ENCODE measurements at places on chromosomes 4 and X. TPM values are rescaled to one million over a fixed set of nuclear protein-coding genes. Genes with fewer than 3 reads are reported as not detected.
A peak's percentile ranks its signal among the peaks of the same experiment; 100 is the strongest.

GRCh38 chr4:152117933-152118507, 357.2 kb upstream of the GATB start:
- H3K27me3 ChIP-seq, result no peaks in the 10 kb centered on the region
- no peak overlapping the region for H3K27ac ChIP-seq
- no peaks in the 10 kb centered on the region for H3K36me3 ChIP-seq
- no peak for DNase-seq
- no peak overlapping the region for H3K4me3 ChIP-seq
- H3K4me1 ChIP-seq, result peaks cover 37% of the 10 kb centered on the region

- H3K27me3 ChIP-seq, result no peaks in the 10 kb centered on the region
- no peaks in the 10 kb centered on the region for H3K36me3 ChIP-seq
- H3K4me3 ChIP-seq, result no peak overlapping the region
- H3K27ac ChIP-seq, result no peak overlapping the region
- DNase-seq, result no peak
These were observed 22.1 kb downstream of the STAP1 start for GRCh38 chr4:67580577-67580976.

DNA sequence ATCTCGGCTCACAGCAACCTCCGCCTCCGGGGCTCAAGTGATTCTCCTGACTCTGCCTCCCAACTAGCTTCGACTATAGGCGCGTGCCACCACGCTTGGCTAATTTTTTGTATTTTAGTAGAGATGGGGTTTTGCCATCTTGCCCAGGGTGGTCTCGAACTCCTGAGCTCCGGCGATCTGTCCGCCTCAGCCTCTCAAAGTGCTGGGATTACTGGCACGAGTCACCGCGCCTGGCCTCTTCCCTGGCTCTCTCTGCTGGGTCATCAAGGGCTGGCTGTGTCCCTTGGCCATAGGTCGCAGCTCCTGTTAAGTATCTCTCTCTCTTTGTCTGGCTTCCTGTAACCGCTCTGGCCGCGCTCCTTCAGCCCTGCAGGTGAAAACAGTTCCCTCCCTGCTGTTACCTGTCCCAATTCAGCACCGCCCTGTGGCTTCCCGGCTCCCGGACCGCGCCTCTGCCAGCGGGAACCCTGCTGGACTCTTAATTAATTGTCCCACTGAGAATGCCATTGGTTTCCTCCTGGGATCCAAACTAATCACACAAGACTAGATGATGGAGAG, 1.3 kb upstream of the RGS12 start:
- H3K27ac ChIP-seq, result no peak overlapping the region
- peaks cover 7% of the 10 kb centered on the region for H3K27me3 ChIP-seq
- peaks cover 6% of the 10 kb centered on the region for H3K4me1 ChIP-seq
- DNase-seq, result no peak

DNA sequence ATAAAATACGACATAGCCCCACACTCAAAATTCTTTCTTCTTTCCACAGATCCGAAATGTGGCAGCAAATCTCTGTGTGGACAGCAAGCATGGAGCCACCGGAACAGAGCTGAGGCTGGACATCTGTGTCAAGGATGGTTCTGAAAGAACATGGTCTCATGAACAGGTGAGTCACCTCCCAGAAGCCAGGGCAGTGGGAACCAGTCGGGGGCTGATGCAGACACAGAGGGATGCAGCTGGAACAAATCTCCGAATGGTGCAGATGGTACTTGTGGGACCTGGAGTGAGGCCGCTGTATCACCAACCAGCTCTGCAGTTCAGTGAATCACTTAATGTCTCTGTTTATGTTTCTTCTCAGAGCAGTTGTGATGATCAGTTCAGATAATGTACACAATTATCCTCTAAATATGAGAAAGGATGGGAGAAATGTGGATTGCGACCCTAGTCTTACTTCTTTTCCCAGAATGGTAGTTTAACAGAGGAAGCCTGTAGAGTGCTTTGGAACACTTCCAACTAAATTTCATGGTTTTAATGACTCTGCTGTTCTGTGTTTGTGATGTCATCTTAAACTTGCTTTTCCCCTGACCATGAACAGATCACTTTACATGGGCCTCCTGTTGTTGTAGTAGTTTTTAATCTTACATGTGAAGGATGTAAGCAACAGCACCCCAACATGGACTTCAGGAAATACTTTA, 159.3 kb upstream of the GALNT7 start:
- no peaks in the 10 kb centered on the region for H3K4me1 ChIP-seq
- H3K4me3 ChIP-seq, result no peak overlapping the region
- no peaks in the 10 kb centered on the region for H3K27me3 ChIP-seq
- no peaks in the 10 kb centered on the region for H3K36me3 ChIP-seq
- no peak overlapping the region for H3K27ac ChIP-seq

- H3K4me1 ChIP-seq, result no peaks in the 10 kb centered on the region
- no peaks in the 10 kb centered on the region for H3K36me3 ChIP-seq
- no peak overlapping the region for H3K27ac ChIP-seq
- DNase-seq, result no peak
- H3K27me3 ChIP-seq, result no peaks in the 10 kb centered on the region
These were observed 13.7 kb upstream of the AREG start for GRCh38 chr4:74431113-74431826.

DNA sequence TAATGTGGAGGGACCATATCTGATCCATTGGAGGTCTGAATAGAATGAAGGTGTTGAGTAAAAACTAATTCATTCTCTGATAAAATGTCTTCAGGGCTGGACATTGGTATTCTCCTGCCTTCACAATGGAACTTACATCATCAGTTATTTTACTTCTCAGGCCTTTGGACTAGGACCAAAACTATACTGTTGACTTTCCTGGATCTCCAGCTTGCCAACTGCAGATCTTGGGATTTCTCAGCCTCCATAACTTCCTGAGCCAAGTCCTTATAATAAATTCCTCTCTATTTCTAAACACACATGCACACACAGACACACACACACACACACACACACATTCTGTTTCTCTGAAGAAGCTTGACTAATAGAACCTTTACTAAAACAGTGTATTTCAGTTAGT, 1858.6 kb upstream of the ADGRL3 start:
- no peak overlapping the region for H3K4me3 ChIP-seq
- no peak for DNase-seq
- H3K27me3 ChIP-seq, result no peaks in the 10 kb centered on the region
- no peak overlapping the region for H3K27ac ChIP-seq
- no peaks in the 10 kb centered on the region for H3K36me3 ChIP-seq
- no peaks in the 10 kb centered on the region for H3K4me1 ChIP-seq

DNA sequence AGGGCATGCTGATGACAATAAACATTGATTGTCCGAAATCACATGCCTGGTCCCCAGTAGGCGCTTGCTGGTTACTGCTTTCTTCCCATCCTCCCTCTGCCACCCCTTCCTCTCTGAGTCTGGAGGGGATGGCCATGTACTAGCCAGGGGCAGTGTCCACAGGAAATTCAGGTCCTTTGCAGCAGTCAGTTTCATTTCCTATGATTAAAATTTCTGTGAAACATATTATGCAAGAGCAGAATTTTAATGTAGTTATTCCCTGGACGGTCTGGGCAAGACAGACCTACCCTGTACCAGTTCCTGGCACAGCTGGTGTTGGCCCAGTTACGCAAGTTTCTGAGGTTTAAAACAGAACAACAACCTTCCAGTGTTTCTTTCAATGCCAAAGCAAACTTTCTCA, 28.2 kb upstream of the TLR2 start:
- no peaks in the 10 kb centered on the region for H3K27me3 ChIP-seq
- no peak overlapping the region for H3K27ac ChIP-seq

- no peak for DNase-seq
- H3K4me3 ChIP-seq, result no peak overlapping the region
These were observed 14.5 kb upstream of the ENPP6 start for GRCh38 chr4:184232202-184232601.

- peak; percentile 99 for DNase-seq
- H3K27ac ChIP-seq, result peak within 1 kb of the TSS; percentile 77
- peaks cover 22% of the 10 kb centered on the region for H3K4me1 ChIP-seq
These were observed at the start of gene COMMD8 for GRCh38 chr4:47463235-47463956. Gene COMMD8, minus strand, starts transcription at chr4:47463702. Its CDS starts 51 bp downstream, at chr4:47463651.

DNA sequence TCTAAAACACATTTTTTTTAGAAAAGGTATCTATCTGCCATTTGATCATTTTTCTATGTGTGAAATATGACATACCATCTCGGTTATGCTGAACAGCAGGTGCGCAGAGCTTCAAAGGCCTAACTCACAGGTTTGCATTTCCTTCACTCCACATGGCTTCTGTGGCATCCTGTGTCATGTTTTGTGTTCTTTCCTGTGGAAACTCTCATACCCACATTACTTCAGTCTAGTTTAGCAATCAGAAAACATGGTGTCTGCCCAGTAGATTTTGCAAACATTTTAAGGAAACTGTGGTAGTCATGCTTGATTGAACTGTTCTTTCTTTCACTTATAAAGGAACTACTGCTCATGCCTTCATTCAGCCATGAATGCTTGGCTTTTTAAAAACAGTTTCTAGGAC, 11.3 kb upstream of the ARAP2 start:
- no peaks in the 10 kb centered on the region for H3K27me3 ChIP-seq
- H3K36me3 ChIP-seq, result no peaks in the 10 kb centered on the region
- peaks cover 40% of the 10 kb centered on the region for H3K4me1 ChIP-seq
- no peak overlapping the region for H3K4me3 ChIP-seq

DNA sequence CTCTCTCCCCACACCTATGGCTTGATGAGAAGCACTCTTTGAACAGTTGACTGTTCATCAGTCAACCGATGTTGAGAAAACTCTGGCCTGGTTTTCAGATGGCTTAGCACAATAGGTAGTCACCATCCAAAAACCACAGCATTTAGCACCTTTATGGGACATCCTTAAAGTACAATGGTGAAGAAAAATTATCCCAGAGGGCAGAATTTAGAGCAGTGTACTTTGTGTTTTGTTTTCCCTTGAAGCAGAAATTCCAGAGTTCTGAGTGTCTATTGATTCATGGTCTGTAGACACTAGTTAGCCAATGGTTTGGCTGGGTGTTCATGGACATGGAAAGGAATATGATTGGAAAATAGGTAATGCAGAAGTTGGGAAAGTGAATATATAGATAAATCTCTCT, 487.0 kb downstream of the PDHA2 start:
- DNase-seq, result no peak
- H3K36me3 ChIP-seq, result no peaks in the 10 kb centered on the region
- no peak overlapping the region for H3K4me3 ChIP-seq
- no peaks in the 10 kb centered on the region for H3K27me3 ChIP-seq
- no peaks in the 10 kb centered on the region for H3K4me1 ChIP-seq

DNA sequence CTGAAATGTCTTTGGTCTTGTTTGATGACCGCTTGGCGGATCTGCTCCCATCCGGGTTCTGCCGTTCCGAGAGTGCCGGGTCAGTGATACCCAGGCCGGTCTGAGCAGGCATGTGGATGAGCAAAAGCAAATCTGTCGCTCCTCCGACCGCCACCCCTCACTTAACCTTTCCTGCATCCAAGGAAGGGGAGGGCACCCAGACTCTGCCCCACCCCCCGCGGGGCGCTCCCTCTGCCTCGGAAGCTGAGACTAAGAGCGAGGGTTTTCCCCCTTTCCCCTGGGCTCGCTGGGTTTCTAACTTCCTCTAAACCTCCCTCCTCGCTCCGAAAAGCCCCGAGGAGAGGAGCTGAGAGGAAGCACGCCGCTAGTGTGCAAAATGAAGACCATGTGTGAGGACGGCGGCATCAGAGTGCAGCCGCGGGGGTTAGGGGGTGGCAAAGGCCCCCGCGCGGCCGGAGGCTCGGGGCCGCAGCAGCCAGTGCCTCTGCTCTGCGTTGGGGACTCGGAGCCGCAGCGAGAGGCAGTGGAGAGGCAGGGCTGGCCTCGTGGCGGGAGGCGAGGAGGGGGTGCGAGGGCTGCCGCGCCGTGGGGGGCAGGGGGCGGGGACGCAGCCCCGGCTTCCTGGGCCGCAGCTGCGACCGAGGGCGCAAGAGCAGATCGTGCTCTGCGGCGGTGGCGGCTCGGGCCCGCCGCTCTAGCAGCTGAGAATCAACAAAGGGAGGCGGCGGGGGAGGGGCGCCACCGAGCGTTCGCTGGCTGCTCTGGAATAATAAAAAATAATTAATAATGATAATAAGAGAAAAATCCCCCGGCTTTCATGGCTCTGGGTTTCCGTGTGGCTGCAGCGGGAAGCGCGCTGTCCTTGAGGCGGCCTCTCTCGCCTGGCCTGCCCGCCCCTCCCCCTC, 55.8 kb upstream of the BCOR start:
- peak; percentile 72 for DNase-seq
- peak overlapping the region; percentile 53 for H3K4me3 ChIP-seq
- H3K27me3 ChIP-seq, result no peaks in the 10 kb centered on the region
- no peaks in the 10 kb centered on the region for H3K4me1 ChIP-seq
- no peaks in the 10 kb centered on the region for H3K36me3 ChIP-seq

GRCh38 chrX:22325096-22325495, 52.4 kb downstream of the CBLL2 start:
- H3K27me3 ChIP-seq, result no peaks in the 10 kb centered on the region
- no peaks in the 10 kb centered on the region for H3K4me1 ChIP-seq
- DNase-seq, result no peak
- no peaks in the 10 kb centered on the region for H3K36me3 ChIP-seq
- no peak overlapping the region for H3K27ac ChIP-seq

- H3K27me3 ChIP-seq, result no peaks in the 10 kb centered on the region
- no peak overlapping the region for H3K27ac ChIP-seq
- no peaks in the 10 kb centered on the region for H3K4me1 ChIP-seq
- no peaks in the 10 kb centered on the region for H3K36me3 ChIP-seq
- no peak overlapping the region for H3K4me3 ChIP-seq
These were observed 275.4 kb upstream of the CPEB2 start for GRCh38 chr4:14726877-14727361.

- peaks cover 4% of the 10 kb centered on the region for H3K4me1 ChIP-seq
- no peak overlapping the region for H3K4me3 ChIP-seq
- no peak for DNase-seq
- H3K36me3 ChIP-seq, result no peaks in the 10 kb centered on the region
- no peak overlapping the region for H3K27ac ChIP-seq
These were observed 53.9 kb downstream of the ENPP6 start for GRCh38 chr4:184163813-184164212.

DNA sequence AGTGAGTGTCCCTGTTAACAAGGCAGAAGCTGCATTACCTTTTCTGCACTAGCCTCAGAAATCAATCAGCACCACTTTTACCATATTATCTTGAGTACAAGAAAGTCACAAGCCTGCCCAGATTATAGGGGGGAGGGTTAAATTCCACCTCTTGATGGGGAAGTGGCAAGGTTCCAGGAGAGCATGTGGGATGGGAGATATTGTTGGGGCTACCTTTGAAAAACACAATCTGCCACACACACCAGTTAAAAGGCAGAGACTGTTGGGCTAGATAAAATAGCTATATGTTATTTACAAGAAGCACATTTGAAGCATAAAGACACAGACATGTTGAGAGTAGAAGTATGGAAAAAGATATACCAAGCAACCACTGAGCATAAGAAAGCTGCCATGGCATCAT, 6.6 kb upstream of the AVPR2 start:
- no peak for DNase-seq
- no peak overlapping the region for H3K27ac ChIP-seq
- H3K4me1 ChIP-seq, result peaks cover 22% of the 10 kb centered on the region
- H3K4me3 ChIP-seq, result no peak overlapping the region
- H3K36me3 ChIP-seq, result no peaks in the 10 kb centered on the region

- H3K4me3 ChIP-seq, result peak overlapping the region; percentile 93
- no peaks in the 10 kb centered on the region for H3K27me3 ChIP-seq
- H3K36me3 ChIP-seq, result peaks cover 12% of the 10 kb centered on the region
- DNase-seq, result peak; percentile 38
These were observed 3.9 kb downstream of the HCFC1 start for GRCh38 chrX:153967536-153968224.

GRCh38 chrX:56833626-56834025, 104.6 kb downstream of the NBDY start:
- H3K27me3 ChIP-seq, result no peaks in the 10 kb centered on the region
- DNase-seq, result no peak
- H3K36me3 ChIP-seq, result no peaks in the 10 kb centered on the region
- no peak overlapping the region for H3K27ac ChIP-seq
- no peak overlapping the region for H3K4me3 ChIP-seq

The BRS3 gene
- total RNA-seq, result not detected

The GAGE13 gene
- total RNA-seq, result not detected

The MAGEC1 gene
- total RNA-seq, result not detected

The ADH4 gene
- not detected for total RNA-seq

The KCNE5 gene
- total RNA-seq, result 0.33 TPM

The AKAP4 gene
- total RNA-seq, result not detected

The MAOA gene
- 22.5 TPM for total RNA-seq

The GPM6B gene
- total RNA-seq, result not detected

The PACRGL gene
- 16.9 TPM for total RNA-seq
